ENCODE measurements at places on chromosomes 6 and 20.

- no peak for DNase-seq
Observed at GRCh38 chr6:140538926-140539325, 1164.5 kb upstream of the CITED2 start.

DNA sequence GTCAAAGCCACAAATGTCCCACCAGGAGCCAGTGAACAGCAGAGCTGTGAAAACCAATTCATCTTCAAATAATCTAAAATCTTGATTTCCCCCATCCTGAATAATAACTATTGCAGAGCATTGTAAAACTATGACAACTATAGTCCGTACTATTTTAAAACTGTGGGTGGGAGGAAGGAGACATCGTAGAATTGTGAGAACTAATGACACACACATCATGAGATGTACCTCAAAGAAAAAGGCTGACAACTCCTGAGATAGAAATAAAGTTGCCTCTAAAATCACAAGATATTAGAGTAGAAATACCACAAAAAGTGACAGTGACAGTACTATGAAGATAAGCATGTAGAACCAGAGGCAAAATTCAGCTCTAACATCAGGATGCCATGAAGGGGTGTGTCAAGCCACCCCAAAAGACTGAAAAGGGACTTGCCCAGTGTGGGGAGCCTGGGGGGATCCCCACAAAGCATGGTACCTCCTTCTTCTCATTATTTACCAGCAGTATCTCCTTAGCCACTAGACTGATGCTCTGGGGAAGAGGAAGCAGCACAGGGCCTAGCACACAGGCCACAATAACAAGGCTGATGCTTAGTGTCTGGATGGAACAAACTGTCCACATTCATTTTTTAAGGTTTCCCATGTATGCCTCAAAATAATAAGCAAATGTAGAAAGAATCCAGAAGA, 13.4 kb downstream of the NAPB start:
- DNase-seq: no peak

DNA sequence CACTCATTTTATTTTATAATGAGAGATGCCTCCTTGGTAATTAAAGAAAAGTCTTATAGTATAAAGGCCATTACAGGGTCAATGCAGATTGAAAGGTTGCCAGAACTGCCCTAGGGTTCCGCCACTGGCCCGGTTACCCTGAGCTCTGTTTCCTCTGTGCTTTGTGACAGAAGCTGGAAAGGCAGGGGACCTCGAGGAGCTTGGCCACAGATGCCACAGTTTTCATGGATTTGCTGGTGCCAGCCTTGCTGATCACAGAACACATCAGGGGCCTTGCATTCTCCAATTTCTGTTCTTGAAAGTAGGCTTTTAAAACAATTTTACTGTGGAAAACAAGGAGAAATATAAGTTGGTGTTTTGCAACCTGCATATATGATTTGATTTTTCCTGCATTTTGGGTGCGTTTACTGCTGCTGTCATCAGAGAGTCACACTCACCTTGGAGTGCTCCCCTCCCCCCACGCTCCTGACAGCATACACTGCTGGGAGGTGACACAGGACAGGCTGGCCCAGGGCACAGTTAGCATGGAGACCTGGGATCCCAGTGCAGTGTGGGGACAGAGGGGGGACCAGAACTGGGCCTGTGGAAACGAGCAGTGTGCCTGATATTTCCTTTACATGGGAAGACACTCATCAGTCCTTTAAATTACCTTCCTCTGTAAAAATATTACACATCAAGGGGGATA, 142.8 kb downstream of the CFAP61 start:
- DNase-seq: no peak

GRCh38 chr20:48680650-48681049, 147.1 kb downstream of the PREX1 start:
- no peak for DNase-seq

DNA sequence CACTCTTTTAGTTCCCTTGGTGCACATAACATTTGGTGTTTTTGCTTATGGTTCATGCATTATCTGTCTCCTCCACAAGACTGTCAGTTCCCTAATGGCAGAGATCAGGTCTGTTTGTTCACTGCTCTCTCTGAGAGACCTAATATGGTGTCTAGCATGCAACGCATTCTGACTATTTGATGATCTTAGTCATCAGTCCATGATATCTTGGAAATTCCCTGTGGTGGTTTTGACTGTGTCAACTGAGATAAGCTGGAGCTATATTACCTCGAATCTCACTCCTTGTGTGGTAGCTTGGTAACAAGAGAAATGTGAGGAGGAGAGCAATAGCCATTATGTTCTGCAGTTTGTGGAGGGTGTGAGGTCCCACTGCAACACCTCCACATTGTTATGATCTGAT, 229.8 kb downstream of the FRK start:
- DNase-seq: no peak

- DNase-seq: no peak
Observed at GRCh38 chr20:37907330-37907676, 4.4 kb downstream of the VSTM2L start.

GRCh38 chr6:157631412-157631811, 191.6 kb upstream of the SNX9 start:
- DNase-seq: peak; percentile 8

DNA sequence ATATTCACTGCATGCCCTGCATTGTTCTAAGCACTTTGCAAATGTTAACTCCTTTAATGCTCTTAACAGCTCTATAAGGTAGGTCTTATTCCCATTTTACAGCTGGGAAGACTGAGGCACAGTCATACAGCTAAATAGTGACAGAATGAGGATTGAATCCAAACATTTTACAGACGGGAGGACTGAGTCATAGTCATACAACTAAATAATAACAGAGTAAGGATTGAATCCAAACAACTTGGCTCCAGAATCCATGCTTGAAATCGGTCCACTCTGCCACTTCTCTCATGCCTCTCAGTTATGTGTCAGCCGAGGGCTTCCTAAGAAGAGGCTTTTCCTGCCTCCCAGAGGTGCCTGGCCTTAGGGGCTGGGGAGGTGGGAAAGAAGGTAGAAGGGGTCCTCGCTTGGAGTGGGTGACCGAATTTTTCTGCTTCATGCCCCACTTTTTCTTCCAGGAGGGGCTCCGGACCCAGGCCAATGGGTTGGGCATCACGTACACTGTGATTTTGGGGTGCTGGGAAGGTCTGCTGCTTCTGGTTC, 137.4 kb upstream of the RNF24 start:
- DNase-seq: no peak

- DNase-seq: no peak
Observed at GRCh38 chr6:24494821-24495795, at the start of gene ALDH5A1. Gene ALDH5A1 (plus strand): TSS chr6:24494969. CDS start chr6:24494997, 28 bp downstream.

GRCh38 chr20:57381596-57382503, 9.3 kb upstream of the RBM38 start:
- DNase-seq: peak; percentile 31

DNA sequence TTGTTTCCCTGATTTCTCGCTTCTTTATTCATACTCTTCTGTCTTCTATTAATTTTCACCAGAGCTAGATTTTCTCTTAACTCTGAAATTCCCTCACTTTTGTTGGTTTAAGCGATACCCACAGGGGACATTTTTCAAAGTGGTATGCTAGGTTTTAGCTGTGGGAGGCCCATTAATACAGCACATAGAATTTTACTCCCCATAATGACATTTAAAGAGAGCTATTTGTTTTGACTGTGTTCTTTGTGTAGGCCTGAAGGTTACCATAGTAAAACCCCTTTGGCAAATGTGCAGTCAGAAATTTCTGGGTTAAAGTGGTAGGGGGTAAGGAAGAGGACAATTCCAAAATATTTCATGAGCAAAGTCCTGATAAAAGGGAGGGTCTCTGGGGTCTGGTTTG, 721.1 kb upstream of the CITED2 start:
- DNase-seq: no peak

DNA sequence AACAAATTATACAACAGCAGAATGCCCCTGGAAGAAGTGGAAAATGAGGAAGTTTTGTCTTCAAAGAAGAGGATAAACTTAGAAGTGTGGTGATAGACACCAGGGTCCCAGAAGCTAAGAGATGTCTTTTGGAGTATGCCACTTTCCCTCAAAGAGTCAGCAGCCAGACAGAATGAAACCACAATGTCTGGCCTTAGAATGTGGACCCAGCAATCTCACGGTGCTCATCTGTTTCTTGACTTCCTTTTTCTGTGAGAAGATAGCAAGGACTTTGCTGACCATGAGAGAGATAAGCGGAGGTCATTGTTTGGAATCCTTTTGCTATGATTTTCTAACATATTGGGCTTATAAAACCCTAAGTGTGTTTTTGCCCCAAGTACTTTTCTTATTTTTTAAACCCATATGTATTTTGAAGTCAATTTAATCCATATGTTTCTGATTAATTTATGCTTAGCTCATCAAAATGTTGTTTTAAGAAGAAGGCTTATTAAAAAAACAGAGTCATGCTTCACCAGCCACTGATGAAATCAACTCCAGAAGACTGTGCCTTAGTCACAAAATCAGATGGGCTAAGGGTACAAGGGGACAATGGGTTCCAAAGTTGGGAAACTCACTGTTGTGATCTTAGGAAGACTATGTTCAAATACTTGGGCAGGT, 451.2 kb upstream of the JAG1 start:
- DNase-seq: no peak

GRCh38 chr6:145883263-145883662, 68.7 kb upstream of the FBXO30 start:
- no peak for DNase-seq

GRCh38 chr6:7784706-7785105, 58.8 kb downstream of the BMP6 start:
- no peak for DNase-seq

DNA sequence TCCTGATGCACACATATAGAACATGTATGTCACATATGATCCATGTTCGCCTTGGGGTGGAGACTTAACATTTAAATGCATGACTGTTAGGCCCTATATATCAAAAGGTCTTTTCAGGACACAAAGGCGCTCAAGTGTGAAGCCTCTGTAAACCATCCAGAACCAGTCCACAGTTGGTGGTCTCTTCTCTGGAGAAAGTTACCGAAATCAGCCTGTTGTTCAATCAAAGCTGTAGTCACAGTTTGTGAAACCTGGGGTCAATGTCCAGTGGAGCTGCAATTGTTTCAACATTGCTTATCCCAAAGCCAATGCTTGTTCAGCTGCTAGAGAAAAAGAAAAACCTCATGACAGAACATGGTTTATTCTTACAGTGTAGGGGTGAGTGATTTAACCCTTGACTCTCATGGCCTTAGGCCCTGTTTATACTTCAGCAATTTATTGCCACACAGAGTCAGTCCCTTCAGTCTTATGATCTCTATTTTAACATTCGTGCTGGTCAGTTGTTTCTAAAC, 193.6 kb upstream of the CST7 start:
- DNase-seq: no peak

DNA sequence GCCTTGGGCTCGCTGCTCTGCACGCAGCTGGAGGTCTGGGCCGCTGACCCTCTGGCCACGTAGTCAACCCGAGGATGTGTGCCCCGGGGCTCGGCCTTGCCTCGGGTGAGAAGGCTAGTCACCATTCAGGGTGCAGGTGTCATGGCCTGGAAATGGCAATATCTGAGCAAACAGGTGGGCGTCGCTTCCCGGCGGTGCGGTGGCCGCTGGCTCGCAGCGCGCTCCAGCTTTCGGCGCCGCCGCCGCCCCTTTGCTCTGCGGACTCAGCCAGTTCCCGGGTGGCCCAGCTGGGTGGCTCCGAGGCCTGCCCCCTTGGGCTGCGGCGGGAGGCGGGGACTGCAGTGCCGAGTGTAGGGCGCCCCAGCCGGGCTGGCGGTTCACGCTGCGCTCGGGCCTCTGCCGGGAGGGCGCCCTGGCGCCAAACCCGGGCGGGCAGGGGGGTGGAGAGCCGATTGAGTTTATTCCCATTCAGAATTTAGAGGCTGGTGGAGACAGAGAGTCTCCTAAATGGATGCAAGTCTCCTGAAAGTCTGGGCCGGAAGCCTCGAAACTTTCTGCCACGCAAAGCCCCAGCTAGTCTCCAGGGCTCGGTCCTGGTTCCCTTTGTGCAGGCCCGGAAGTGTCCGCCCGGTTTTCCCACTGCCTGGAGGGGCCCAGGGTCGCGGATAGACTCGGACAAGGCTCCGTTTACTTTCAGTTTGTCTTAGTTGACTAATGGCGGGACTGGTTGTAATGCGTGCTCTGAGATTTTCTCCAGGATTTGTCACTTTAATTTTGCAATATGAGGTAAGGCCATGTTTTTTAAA, 11.3 kb upstream of the TFAP2A start:
- no peak for DNase-seq

GRCh38 chr20:4779616-4780015, 57.9 kb downstream of the PRND start:
- DNase-seq: no peak

DNA sequence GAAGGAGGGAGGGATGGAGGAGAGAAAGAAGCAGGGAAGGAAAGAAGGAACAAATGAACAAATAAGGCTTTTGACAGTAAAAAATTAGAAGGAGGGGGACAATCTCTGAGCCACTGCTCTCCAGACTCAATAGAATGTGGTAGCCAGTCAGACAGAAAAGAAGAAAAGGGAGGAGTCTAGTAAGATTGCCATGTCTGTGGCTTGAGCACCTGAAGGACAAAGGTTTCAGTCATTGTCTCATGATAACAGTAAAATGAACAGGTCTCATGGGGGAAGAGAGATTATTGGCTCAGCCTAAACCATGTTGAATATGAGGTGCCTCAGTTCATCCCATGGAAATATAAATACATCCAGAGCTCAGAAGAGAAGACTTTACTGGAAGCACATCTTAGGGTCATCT, 14.0 kb upstream of the LOC128125822 start:
- DNase-seq: no peak

DNA sequence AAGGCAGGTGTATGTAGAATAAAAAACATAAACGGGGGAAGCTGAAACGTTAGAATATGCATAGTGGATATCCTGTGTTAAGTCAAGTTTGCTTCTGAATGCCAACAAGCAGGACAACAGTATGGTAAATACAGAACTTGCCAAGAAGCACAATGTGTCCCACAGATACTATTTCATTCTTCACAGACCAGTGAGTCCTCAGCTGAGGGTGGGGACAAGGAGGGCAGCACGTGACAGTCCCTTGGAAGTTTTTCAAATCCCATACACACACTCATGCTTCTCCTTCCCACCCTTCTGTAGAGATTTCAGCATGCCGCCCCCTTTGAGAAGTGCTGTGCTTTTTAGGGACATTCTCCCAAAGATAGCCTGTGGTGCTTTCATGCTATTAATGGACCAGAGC, 268.5 kb upstream of the ECI2 start:
- no peak for DNase-seq

DNA sequence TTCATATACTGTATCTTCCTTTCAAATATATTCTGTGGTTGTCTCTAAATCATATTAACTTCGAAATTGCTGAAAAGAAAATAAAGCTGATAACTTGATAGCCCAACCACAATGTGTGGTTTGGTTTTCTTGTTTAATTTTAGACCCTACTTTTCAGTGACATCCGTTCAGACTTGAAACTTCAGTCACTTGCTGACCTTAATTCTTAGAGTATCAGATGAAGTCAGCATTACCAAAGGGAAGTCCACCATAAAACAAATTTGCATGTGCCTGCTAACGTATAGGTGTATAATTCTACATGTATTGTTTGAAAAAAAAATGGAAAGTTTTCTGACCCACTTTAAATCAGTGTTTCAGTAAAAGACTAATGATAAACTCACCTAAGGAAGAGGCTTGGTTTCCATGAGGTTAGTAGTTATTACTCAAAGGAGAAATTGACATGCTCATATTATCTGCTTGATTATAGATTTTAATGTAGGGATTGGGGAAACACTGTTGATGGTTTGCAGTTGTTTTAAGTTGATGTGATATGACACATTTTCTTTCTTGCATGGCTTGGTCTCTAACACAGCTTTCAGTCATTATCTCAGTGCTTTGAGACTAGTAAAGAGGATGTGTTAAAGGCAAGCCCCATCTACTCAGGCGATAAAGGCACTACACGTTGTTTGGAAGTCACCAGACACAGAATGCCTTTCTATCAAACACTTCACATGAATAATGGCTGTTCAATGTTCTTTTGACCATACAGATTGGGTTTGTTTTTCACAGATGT, 5.2 kb upstream of the IL17A start:
- no peak for DNase-seq

Measured in AG09309 (cell line).